ENCODE measurements at places on chromosomes 1 and 21.

- no peak for DNase-seq
These were observed 8.7 kb upstream of the COL6A1 start for GRCh38 chr21:45972716-45973474.

DNA sequence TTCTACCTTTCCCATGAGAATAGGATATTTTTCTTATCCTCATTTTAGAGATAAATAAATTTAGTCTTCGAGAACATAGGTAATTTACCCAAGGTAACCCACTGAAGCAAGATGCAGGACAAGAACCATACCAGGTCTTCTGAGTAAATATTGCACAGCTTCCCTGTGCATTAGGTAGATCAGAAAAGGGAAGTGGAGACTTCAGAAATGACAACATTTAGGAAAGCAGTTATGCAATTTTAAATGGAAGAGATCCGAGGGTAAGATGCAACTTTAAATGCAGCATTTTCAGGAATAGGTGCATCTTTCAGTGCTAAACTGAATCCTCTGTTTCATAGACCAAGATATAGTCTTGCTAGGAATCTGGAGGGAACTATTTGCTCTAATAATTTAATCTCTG lies 206.4 kb upstream of the SGIP1 start:
- DNase-seq, result no peak

DNA sequence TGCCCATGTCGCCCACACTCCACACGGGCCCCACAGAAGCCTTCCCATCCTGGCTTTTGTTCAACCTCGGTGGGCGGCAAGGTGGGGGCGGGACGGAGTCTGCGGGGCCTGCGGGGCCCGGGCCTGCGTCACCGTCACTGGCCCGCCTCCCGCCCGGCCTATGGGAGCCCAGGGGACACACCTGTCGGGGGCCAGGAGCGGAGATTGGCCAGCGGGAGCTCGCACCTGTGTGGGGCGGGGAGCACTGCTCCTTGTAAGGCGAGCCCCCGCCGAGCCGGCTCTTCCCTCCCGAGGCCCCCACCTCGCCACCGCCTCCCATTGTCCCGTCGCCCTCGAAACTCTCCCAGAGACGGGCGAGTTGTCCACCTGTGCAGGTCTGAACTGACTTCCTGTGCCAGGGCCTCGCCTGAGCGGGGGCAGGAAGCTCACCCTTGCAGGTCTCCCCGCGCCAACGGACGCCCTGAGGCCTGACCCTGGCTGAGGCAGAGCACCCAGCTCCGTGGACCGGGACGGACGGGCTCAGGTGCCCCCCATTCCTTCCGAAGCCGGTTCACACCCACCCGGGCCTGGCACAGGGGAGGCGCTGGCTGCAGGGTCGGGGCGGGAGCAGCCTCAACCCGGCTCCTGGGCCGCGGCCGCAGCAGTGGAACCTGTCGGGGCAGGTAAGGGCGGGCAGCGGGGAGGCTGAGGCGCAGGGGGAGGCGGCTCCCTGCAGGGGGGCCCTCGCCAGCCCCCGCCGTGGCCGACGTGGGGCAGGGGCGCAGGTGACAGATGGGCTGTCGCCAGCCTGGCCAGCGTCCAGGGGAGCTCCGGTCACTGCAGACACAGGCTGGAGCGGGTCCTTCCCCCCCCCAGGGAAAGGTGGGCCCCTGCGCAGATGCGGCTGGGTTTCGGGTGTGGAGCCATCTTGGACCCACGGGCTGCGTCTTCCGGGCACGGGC lies 10.8 kb upstream of the TTLL10 start:
- DNase-seq, result no peak

DNA sequence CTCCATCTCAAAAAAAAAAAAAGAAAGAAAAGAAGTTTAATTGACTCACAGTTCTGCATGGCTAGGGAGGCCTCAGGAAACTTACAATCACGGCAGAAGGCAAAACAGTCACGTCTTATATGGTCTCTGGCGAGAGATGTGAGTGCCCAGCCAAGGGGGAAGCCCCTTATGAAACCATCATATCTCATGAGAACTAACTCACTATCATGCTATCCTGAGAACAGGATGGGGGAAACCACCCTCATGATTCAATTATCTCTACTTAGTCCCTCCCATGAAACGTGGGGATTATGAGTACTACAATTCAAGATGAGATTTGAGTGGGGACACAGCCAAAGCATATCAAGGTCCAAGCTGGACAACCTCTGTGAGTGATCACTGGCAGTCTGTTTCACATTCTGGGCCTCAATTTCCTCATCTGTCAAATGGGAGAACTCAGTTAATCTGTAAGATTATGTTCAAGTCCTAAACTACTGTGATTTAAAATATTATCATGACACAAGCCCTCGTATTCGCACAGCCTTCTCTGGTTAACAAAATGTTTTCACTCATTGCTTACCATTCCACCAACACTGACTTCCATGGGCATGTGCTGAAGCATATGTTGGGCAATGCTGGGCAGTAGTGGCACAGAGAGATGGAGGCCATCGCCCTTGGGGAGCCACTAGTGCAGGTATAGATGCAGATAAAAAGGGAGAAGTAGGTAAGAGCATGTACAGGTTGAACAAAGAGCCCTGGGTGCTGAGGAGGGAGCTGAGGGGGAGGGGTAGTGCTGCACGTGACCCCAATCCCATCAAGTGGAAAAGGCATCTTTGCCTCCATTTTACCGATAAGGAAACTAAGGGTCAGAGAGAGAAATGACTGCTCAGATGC lies 46.2 kb upstream of the SLC2A1 start:
- no peak for DNase-seq

DNA sequence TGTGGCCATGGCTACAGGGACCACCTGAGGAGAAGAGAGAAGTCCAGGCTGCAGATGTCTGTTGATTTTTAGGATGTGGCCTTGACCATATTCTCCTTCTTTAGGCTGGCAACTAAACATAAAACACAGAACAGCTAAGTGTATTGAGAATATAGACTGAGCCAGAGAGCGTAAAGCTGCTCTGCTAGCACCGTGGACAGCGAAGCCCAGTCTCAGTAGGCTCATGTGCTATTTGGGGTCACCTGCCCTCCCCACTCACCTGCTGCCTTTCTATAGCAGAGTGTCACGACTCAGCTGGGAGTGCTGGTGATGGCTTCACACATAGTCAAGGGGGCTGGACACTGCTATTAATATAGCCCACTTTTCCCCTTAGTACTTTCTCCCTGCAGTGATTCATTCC lies 278.5 kb downstream of the KCNH1 start:
- DNase-seq, result no peak

GRCh38 chr1:51551848-51552296 lies 32.8 kb upstream of the EPS15 start:
- DNase-seq, result no peak

- DNase-seq, result no peak
These were observed 5.7 kb downstream of the QSOX1 start for GRCh38 chr1:180160357-180160756.

- DNase-seq, result peak; percentile 99
These were observed at the start of gene C1orf52 for GRCh38 chr1:85259118-85259911. Gene C1orf52 (minus strand): TSS chr1:85259662. CDS start chr1:85259633, 29 bp downstream.

DNA sequence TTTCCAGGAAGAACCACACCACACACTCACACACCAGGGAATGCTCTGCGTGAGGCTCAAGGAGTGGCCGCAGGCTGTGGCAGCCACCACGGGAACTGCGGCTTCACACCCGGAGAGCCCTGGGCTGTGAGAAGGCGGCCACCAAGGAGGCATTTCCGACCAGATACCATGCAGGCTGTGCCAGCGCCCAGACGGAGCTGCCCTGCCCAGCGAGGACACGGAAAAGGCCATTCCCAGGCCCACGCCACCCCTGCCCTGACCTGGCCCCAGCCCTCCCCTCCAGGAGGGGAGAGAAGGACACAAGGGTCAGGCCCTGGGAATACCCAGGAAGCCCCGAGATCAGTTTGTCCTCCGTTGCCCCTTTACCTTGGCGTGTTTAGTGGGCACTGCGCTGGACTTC lies 119.3 kb downstream of the NPHP4 start:
- no peak for DNase-seq

DNA sequence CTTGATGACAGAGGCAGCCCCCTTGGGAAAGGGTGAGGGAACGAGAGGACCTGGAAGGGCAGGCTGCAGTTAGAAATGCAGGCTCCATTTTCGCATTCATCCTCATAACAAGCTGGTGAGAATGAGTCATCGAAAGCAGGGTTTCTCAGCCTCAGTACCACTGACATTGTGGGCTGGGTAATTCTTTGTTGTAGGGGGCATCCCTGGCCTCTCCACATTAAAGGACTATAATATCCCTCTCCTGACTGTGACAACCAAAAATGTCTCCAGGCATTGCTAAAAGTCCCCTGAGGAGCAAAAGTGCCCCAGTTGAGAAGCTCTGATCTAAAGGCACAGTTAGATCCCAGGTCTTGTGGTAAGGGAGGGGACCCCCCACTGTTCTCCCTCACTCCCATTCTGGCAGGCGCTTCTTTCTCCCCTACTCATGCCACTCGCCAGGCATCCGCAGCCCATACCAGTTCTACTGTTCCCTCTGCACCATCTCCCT lies 20.4 kb downstream of the KCNN3 start:
- DNase-seq, result no peak

DNA sequence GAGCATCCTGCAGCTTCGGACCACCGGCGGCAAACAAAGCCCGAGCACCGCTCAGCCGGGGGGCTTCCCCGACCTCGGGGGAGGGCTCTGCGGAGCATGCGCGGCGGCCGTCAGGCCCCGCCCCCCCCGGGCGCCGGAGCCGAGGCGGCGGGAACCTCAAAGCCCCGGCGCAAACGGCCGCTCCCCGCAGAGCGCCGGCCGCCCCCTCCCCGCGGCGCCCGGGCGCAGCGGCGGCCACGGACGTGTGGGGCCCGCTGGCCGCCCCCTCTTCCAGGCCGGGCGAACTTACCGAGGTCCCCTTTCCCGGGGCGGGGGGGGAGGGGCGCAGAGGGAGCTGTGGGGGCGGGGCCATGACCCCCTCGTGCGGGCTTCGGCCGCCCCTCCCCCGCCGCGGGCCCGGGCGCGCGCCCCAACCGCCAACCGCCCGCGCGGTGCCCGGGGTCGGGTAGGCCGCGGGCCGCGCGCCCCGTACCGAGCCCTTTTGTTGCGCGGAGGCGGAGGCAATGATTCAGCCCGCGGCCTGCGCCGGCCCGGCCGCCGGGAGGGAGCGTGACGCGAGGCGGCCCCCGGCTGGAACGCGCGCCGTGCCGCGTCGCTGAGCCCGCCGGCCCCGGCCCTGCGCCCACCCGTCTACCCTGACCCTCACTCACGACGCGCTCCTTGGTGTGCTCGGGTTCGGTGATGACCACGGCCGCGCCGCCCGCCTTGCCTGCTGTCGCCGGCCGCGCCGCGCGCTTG lies 1.7 kb downstream of the RCC2 start:
- peak; percentile 18 for DNase-seq

GRCh38 chr1:228004856-228005462 lies 1.8 kb upstream of the WNT3A start:
- DNase-seq, result peak; percentile 34

DNA sequence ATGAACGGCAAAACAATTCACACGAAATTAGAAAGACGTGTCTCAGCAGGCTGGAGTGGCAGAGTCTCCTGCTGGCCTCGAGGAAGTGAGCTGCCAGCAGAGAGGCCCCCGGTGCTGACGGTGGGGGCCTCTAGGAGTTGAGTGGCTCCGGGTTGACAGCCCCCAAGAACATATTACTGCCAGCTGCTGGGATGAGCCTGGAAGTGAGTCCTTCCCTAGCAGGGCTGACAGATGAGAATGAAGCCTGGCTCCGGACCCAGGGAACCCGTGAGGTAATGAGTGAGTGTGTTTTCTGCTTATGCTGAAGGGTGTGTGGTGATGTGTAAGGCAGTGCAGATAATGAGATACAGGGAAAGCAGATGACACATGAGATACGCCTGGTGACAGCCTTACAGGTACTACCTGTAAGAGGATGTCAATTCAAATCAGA lies 23.5 kb upstream of the LRRC47 start:
- DNase-seq, result peak; percentile 56

- no peak for DNase-seq
These were observed 181.7 kb downstream of the DHRS3 start for GRCh38 chr1:12436345-12436658.

GRCh38 chr1:8213136-8213535 lies 104.8 kb upstream of the SLC45A1 start:
- no peak for DNase-seq

DNA sequence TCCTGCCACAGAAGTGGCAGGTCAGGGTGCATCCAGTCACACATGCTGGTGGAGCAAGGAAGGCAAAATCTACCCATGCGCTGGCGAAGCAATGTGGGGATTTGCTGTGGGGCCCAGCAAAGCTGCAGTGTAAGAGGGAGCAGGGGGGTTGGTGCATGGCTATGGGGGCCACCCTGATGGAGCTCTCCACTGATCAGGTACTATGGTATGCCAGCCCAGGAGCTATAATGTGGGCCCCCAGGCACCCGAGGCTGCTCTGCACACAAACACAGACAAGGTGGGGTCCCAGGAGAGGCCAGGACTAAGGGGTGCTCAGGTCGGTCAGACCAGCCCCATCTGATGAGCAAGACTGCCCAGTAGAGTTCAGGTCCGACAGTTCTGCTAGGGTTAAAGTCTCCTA lies 213.5 kb downstream of the ZC3H11B start:
- no peak for DNase-seq

- DNase-seq, result no peak
These were observed 66.4 kb downstream of the DMRTB1 start for GRCh38 chr1:53525595-53525994.

DNA sequence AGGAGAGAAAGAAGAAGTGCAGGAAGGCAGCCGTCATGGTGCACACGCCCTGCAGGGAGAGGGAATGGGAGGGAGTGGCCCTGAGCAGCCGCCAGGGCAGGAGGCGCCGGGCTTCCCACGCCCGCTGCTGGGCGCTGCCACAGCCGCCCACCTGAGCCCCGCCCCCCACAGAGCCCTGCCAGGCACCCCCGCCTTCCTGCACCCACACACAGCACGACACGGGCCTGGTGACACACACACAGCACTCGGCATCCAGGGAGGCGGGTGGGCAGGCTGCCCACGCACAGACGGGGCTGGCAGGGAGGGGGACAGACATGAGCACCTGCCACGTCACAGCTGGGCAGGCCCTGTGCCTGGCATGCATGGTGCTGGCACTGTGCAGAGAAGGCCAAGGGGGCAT lies 27.5 kb downstream of the ADGRB2 start:
- no peak for DNase-seq

- DNase-seq, result no peak
These were observed 213.2 kb downstream of the TNR start for GRCh38 chr1:175530183-175530582.

- peak; percentile 76 for DNase-seq
These were observed 524 bp upstream of the TMCO4 start for GRCh38 chr1:19800076-19800804.

DNA sequence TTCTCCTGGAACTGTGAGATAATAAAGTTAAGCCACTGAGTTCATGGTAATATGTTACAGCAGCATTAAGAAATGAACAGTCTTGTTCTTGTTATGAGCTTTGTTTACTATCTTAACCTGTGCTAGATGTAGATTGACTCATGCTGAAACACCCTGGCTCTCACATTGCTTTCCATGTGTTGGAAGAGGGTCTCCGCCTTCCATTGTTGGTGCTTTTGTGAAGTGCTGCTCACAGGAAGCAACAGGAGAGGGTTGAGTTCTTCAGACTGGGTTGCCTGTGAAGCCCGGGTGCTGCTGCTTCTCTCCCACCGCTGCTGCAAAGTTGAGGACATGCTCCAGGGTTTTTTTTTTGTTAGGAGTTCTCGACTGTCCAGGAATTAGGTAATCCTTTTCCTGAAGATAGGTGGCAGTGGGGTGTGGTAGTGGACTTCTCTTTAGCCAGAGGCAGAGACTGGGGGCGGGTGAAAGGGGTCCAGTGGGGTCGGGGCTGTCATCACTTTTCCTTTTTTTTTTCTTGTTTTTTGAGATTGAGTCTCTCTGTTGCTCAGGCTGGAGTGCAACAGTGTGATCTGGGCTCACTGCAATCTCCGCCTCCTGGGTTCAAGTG lies 28.7 kb upstream of the HMGN1 start:
- no peak for DNase-seq

GRCh38 chr1:229087339-229087738 lies 183.6 kb upstream of the RAB4A start:
- DNase-seq, result no peak

- no peak for DNase-seq
These were observed 158.6 kb upstream of the AJAP1 start for GRCh38 chr1:4495809-4496208.

Measured in retina (tissue), 1 donor.